ENCODE measurements at places on chromosomes 16 and 17.
A peak's percentile ranks its signal among the peaks of the same experiment; 100 is the strongest.

DNA sequence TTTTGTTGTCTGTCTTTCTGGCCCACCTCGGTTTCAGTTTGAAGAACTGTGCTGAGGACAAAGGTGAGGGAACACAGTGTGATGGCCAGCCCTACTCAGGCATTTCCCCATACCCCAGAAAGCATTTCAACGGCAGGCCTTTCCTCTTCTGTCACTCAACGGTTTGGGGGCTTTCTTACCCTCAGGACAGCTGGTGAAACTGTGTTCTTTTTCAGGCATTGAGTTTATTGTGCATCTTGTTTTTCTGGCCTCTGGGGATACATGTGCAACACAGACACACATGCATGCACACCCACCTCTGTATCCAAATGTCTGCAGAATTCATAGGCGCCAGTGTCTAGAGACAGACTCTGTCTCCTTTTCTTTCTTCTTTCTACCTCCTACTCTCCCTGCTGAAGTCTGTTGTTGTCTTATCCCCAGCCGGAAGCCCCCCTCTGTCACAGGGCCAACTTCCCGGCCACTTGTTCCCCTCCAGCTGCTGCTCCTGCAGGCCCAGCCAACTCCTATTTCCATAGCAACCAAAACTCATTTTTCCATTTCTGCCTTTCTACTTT, 17.0 kb downstream of the CHD9 start:
- DNase-seq = no peak

DNA sequence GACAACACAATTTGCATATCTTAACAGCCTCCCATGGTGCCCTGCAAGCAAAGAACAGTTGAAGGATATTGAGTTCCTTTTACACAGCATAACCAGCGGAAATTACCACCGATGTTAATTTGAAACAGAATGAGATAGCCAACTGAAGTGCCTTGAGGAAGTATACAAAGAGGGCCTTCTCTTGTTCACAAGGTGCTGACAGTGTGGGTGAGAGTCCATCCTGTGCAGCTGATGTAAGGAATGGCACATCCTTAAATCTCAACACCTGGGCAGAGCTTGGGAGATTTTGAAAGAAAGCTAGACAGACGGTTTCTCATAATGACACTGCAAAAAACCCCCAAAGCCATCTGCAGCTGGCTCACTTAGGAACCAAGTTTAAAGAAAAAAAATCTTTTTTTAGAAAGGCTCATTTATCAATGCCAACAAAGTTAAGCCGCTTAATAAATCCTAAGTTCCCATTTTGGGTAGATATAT, 818.6 kb downstream of the KCNJ2 start:
- DNase-seq = no peak

- no peak for DNase-seq
These were observed 9.6 kb upstream of the SLC38A8 start for GRCh38 chr16:84052071-84052622.

DNA sequence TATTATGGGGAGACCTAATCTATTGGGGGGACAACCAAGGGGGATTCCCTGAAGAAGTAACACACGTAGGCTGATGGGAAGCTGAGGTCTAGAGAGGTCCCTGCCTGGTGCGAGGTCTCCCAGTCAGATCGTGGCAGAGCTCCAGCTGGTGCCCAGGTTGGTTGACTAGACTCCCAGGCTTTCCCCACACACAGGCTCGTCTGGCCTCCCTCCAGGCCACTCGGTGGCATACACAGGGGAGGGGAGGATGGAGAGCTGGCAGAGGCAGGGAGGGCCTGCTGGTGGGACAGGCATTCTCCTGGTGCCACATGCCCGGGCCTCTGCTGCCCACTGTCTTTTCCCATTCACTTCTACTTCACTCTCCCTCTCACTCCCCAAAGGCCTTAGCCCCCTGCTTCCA, 8.5 kb upstream of the SOCS3 start:
- no peak for DNase-seq

- no peak for DNase-seq
These were observed 10.7 kb upstream of the SEZ6 start for GRCh38 chr17:29016345-29017210.

DNA sequence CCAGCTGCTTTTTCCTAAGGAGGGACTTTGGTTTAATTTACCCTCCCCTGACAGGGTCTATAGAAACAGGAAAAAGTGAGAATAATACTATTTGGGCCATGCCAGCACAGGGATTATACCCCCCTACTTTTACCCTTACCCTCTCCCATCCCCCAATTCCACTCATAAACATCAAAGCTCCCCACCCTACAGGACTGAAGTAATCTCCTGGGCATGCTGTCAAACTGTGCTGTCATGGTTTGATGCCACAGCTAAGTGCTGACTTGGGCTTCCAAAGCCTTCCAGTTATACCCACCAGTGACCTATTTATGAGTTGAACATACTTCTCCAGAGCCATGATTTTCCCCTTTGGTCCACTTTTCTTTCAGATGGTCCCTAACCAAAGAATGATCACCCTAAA, 12.8 kb downstream of the PHF12 start:
- peak; percentile 80 for DNase-seq
